ENCODE measurements at places on chromosomes 6 and 20.

- no peak for DNase-seq
Measured at GRCh38 chr6:37314487-37315156, 39.2 kb upstream of the RNF8 start.

DNA sequence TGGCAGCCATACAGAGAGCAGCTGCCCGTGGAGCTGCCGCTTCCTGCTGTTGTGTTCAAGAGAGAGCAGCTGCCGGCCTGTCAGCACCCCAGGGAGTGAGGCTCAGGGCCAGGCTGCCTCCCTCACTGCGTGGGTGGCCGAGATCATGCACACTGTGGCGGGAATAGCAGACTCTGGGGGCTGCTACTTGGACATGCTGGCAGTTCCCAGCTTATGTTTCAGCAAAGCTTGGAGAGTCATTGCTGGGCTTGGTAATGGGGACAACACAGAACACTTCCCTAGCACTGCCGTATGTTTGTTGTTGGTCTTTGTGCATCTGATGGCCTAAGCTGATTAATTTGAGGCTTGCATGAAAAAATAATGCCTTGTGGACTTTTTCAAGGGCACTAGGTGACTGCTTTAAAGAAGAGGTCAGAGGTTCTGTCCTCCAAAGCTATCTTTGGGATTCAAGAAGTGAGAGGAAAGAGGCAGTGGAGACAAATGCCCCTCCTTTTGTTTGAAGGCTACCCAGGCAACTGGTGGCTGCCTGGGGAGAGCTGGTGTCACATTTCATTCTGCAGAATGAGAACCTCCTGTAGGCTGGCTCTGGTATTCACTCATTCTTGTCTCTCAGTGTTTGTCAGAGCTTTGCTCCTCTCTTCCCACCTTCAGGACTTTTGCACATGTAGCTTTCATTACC lies 18.8 kb downstream of the MRAP2 start:
- DNase-seq = no peak

DNA sequence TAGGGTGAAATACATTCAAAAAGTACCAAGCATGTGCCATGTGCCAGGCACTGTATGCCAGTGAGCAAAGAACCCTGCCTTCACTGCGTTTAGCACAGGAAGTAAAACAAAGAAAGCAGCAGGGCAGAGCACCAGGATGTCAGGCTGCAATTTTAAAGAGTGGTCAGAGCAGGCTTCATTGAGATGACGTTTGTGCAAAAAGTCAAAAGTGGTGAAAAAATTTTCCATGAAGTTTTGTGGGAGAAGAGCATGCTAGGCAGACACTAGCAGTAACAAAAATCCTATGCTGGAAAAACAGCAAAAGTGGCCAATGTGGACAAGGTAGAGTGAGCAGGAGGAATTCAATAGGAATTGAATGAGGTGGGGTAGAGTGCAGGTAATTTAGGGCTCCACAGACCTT lies 31.3 kb downstream of the AKIRIN2 start:
- DNase-seq = no peak

DNA sequence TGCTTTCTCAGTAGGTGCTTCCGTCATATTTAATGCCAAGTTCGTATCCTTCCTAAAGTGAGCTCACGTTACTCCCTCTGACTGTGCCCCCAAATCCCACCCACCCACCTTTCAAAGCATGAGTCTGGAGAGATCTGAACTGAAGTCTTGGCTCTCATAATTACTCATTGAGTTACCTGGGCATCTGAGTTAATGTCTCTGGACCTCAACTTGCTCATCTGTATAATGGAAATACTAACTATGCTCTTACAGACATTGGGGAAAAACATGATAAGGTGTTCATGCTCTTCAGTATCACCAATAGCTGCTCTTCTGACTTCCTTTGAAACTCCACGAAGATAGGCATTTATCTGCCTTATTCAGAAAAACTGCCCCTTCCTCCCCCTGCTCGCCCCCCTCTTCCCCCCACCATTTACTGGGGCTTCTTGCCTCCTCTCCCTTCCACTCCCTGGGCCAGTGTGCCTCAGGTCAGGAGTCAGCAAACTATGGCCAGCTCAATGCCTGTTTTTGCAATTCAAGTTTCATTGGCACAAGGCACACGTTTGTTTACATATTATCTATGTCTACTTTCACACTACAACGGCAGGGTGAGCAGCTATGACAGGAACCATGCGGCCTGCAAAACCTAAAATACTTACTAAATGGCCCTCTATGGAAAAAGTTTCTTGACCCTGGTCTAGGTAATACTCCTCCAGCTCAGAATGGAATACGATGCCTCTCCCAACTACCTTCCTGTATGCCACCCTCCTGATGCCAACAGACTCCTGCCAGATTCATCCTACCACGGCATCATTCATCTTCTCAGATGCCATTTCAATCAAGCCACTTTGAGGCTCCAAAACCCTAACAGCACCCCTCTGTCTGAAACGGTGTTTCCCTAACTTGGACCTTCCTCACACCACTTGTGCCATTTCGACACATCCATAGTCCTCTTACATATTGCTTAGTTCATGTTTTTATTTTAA lies 138.7 kb downstream of the ZMYND8 start:
- no peak for DNase-seq

GRCh38 chr6:54335871-54336270 lies 27.6 kb downstream of the TINAG start:
- no peak for DNase-seq

DNA sequence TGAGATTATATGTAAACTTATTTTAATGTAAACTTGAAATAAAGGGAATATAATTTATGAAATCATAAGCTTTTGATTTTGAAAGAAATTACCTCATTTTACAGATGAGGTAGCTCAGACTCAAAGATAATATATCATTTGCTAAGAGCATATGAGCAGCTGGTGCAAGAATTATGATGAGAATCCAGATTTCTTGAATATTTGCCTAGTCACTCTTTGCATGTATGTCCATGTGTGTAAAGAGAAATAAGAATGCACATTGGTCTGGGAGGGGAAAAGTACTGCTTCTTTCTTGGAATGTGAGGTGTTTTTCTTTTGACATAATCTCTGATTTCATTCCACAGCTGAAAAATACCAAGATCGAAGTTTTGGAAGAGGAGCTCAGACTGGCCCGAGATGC lies 11.1 kb upstream of the SNRNP48 start:
- no peak for DNase-seq

- DNase-seq = no peak
Measured at GRCh38 chr6:146851837-146852236, 253.1 kb downstream of the ADGB start.

DNA sequence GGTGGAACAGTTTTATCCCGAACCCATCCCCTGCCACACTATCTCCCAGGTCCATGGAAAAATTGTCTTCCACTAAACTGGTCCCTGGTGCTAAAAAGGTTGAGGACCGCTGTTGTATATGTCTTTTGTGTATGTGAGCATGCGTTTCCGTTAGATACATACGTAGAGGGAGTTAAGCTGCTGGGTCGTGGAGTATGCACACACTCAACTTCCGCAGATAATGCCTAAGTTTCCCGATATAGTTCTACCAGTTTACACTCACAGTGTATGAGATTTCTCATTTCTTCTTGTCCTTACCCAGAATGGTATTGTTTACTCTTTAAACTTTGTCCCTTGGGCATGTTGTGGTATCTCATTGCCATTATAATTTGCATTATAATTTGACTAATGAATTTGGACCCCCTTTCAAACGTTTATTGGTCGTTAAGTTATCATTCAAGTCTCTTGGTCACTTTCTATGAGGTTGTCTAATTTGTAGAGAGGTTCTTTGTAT lies 50.5 kb upstream of the SCAF8 start:
- DNase-seq = no peak

GRCh38 chr6:98686008-98686601 lies 148.3 kb upstream of the POU3F2 start:
- DNase-seq = no peak

- DNase-seq = no peak
Measured at GRCh38 chr6:90411292-90411781, 114.7 kb upstream of the BACH2 start.

DNA sequence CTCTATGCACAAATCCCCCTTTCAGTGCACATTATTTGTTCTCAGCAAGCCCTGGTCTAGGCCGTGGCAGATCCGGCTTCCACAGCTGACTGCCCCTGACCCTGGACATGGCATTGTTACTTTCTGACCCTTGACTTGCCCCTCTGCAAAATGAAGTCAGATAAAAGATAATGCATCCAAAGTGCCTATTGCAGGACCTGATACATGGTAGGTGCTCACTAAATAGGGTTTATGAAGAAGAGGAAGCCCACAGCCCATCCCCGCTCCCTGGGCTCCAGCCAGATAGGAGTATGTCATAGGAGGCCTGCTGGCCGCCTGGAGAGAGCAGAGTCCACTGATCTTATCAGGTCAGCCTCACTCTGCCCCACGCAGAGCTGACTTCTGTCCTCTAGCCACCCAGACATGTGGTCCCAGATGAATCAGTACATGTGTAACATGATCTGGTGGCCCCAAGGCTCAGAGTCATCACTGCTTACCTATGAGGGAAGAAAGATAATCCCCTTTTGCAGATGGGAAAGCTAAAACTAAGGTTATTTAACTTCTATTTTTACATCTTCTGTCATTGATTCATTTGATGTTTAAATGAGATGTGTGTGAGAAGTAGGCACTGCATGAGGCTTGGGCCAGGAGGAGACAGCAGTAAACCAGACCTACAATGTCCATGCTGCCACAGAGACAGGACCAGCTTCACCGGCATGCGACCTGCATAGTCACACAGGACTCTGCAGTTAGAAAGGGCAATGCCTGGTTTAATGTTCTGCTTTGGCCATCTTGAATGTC lies 20.4 kb downstream of the MAFB start:
- DNase-seq = no peak

DNA sequence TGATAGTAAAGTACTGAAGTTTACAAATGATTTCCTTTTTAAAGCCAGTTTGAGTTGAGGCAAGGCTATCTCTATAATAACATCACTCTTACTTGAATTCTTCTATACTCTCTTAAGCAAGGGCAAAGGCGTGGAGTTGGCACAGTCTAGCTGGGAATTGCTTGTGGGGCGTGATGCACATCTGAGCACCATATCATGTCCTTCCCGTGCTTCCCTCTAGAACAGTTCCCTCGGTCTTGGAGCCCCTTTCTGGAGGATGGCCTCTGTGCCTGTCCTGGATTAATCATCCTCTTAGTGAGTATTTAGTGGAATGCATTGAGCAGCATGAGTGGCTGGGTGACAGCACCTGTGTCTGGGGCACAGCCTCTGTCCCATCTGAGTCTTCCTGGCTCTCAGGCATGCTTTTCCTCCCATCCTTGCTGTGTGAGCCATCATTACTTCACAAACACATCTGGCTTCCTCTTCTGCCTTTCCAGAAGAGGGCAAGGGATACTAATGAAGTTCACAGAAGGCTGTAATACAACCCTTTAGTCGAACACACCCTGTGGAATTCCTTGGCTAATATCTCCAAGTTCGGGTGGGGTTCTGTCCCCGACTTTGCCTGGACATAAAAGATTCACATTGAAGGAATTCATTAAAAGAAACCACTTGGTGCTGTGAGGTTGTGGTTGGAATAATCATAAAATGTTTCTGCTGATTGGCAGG lies 188.2 kb downstream of the FNDC1 start:
- no peak for DNase-seq

- no peak for DNase-seq
Measured at GRCh38 chr6:10073341-10073740, 341.5 kb downstream of the TFAP2A start.

DNA sequence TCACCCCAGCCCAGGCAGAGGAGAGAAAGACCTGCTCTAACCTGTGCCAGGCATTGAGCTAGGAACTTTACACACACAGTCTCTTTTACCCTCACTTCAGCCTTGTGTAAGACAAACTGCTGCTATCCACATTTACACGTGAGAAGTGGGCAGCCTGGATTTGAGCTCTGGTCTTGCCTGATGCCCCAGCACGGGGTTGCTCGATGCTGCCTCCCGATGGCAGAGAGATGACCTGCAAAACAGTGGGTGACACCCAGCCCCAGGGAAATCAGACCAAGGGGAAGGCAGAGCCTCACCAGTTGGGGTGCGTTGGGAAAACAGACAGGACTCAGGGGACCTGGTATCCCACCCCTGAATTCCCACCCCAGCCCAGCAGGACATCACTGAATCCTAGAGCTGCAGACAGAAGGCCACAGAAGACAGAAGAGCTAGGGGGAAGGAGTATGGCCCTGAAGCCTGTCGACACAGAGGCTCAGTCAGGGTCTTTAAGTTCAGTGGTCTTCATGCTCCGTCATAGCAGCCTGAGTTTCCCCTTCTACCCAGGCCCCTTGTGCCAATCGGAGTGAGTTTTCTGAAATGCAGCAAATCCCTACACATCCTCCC lies 990 bp downstream of the BPI start:
- no peak for DNase-seq

DNA sequence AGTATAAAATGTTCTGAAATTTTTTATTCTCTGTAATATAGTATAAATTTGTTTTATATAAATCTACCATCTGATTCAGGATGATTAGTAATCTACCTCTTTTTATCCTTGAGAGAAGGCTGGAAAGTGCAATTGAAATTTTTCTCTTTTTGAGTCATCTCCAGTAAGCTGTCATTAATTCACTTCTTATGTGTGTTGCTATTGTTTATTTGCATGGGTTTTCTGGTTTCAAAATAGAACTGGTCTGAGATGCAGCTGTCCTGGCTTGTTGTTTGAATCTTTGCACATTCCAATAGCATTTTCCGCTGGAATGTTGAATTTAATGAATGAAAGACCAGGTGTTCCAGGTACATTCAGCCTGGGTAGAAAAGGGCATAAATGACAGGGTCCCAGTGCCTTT lies 24.3 kb upstream of the TAB2 start:
- no peak for DNase-seq

DNA sequence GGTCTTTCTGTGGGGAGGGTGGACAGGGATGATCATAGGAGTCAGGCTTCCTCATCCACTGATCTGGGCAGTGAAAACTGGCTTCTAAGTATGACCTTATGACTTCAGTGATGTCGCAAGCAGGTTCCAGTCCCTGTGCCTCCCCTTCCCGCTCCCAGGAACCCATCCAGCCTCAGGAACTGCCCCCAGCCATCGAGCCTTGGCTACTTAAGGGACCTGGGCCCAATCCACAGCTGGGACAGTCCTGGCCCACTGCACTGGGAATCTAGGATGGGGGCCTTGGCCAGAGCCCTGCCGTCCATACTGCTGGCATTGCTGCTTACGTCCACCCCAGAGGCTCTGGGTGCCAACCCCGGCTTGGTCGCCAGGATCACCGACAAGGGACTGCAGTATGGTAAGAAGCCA lies at the start of gene LBP:
LBP (plus strand) TSS at position 236 of the 405 bp plus-strand sequence; CDS start at position 271, 35 bp downstream.
- DNase-seq = no peak

DNA sequence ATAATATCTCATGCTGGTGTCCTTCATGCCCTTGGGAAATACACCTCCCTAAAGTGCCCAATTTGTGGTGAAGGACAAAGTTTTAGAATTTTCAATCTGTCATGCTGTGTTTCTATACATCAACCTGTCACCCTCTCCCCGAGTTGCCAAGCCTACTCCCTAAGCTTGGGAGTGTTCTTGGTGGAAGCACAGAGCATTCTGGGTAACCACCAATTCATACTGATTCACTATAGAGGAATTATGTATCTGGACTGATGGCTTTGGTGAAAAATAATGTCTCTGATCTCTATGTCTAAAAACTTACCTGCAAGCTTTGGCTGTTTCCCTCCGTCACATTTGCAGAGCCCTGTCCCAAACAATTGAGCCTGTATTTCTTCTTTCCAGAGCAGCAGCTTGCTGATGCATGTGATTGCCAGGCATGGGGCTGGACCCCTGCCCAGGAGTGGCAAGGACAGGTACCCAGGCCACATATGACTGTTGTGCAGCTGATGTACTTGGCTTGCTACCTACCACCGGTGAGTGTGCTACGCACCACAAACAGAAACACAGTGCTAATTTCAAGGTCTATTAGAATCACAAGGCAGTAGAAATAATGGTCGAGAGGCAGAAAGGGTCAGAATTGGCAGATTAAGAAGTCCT lies 202.8 kb upstream of the CITED2 start:
- DNase-seq = no peak
